ENCODE measurements at places on chromosomes 16 and 17. TPM values are rescaled to one million over a fixed set of nuclear protein-coding genes. Genes with fewer than 3 reads are reported as not detected.

CSH1 gene
- total RNA-seq = not detected

DNA sequence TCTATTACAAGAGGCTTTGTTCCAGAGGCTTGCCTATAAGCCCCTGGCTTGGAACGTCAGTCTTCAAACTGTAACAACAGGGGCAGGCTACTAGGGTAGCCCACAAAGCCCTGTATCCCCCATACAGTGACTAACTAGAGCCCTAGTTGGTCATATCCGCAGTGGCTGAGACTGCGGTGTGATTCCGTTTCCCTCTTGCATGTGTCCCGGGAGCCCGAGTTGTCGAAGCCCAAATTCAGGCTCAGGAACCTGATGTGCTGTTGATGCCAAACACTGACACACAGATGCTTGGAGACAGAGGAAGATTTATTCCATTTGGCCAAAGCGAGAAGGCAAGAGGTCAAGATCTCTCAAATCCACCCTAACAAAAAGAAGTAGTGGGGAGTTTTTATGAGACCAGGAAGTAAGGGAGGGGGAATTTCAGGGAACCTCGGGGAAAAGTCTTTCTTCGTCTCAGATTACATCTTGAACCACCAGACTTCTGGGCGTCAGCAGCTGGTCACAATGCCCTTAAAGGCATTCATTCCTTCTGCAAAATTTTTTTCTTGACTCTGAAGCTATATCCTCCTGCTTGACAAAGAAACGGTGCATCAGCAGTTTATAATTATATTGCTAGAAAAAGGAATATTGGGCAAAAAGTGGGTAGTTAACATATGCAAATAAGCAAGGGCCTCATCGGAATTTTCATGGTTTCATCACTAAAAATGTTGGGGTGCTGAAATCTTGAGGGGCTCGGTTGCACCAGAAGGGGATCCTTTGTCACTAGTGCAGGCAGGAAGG lies 879 bp downstream of the SLFN5 start:
- peak overlapping the region; percentile 94 for H3K27ac ChIP-seq
- H3K4me3 ChIP-seq = peak overlapping the region; percentile 83
- peaks cover 49% of the 10 kb centered on the region for H3K4me1 ChIP-seq
- no peaks in the 10 kb centered on the region for H3K27me3 ChIP-seq

DNA sequence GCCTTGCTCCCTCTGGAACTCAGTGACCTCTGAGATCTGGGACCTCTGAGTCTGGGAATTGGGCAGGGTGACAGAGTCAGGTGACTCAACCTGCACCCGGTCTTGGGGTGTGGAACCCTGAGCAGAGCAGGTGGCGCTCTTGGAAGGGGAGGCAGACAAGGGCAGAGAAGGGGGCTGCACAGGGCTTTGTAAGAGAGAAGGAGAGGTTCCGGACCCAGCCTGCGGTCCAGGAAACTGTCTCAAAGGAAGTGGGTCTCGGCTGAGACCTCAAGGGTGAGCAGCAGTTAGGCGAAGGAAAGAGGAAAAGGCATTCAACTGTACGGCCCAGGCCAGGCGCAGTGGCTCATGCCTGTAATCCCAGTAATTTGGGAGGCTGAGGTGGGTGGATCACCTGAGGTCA lies 10.0 kb upstream of the RIPOR1 start:
- no peaks in the 10 kb centered on the region for H3K36me3 ChIP-seq
- peaks cover 8% of the 10 kb centered on the region for H3K4me1 ChIP-seq
- H3K27ac ChIP-seq = peak overlapping the region; percentile 74
- DNase-seq = no peak
- H3K27me3 ChIP-seq = no peaks in the 10 kb centered on the region

DNA sequence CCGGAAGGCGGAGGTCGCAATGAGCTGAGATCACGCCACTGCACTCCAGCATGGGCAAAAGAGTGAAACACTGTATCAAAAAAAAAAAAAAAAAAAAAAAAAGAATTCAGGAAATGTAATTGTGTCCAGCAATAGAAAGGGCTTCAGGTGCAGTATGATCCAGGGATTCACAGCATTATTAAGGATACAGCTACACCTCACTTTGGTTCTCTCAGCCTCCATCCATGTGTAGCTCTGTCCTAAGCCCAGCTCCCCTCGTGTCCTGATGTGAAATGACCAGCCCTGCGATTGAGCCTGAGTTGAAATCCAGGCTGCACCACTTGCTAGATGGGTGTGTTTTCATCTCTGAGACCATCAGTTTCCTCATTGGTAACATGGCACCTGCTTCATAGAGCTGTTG lies 3.0 kb downstream of the SLC5A10 start:
- no peak overlapping the region for H3K4me3 ChIP-seq
- no peak for DNase-seq
- H3K27ac ChIP-seq = no peak overlapping the region
- no peaks in the 10 kb centered on the region for H3K36me3 ChIP-seq
- no peaks in the 10 kb centered on the region for H3K27me3 ChIP-seq
- no peaks in the 10 kb centered on the region for H3K4me1 ChIP-seq

RGS11 gene
- 36.9 TPM for total RNA-seq
